ENCODE measurements at places on chromosomes 2 and 18.

DNA sequence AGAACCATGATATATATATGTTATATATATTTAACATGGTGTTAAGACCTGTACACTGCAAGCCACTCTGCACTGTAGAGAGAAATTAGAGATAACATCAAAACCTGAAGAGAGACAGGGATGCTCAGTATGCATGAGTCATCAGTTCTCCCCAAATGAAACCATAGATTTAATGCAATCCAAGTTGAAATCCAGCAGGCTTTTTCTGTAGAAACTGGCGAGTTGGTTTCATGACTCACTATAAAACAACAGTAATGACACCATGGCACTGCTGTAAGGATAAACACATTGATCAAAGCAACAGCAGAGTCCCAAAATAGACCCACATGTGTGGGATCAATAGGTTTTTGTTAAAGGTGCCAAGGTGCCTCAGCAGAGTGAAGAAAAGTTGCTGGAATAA is 65.8 kb downstream of the RTP5 start:
- no peak for DNase-seq

GRCh38 chr2:121376535-121377250 is 91.7 kb upstream of the TFCP2L1 start:
- no peak for DNase-seq

DNA sequence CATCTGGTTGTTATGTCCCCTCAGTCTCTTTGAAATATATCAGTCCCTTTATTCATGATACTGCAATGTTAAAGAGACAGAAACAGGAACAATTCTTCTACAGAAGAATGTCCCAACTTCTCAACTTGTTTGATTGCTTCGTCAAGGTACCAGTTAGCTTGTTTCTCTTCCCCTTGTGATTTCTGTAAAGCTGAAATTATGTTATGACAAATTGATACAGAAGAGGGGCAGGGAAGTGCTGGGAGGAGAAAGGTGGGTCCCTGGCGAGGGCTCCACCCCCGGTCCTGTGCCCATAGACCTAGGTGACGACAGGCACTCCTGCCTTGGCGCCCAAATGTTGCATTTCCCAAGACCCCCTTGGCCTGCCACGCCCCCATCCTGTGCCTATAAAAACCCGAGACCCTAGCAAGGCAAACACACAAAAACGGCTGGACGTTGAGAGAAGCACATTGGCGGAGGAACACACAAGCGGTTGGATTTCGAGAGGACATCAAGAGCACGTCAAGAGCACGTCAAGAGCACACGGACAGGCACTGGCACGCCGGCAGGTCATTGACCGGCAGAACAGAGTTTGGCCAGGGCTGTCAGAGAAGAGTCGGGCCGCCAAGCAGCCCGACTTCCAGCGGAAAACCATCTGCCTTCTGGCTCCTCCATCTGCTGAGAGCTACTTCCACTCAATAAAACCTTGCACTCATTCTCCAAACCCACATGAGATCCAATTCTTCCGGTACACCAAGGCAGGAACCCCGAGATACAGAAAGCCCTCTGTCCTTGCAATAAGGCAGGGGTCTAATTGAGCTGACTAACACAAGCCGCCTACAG is 11.5 kb upstream of the RTN4 start:
- DNase-seq: no peak

DNA sequence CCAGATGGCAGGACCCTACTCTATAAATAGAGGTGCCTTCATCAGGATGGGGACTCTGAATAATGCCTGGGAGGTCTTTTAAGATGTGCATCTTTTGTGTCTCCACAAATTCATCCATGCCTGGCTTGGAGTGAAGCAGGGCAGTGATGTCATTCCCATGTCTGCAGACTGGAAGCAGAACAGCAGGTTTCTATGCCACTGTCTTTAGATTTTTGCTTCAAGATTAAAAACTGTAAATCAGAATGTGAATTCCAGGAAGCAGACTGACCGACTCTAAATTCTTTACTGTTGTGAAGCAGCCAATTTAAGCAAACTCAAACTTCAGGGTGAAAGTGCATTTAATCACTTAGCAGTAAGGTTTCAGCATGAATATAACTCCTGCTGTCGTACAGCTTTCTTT is 159.3 kb downstream of the SCG2 start:
- DNase-seq: no peak
